ENCODE measurements at places on chromosomes 3 and 15.

DNA sequence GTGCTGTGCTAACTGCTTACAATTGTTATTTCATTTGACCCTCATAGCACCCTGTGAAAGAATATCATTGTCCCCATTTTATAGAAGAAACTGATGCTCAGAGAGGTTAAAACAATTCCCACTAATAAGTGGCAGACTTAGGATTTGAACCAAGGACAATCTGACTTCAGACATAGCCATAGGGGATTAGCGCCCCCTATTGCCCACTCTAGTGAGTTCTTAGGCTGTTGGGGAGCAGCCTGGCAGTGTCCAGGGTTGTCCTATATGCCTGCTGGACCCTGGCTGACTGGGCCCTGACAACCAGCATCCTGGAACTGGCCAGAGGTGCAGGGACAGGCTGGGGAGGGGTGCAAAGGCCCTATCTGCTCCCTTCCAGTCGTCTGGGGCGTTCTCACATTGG, 15.4 kb downstream of the DPH3 start:
- DNase-seq, result no peak

GRCh38 chr3:10667269-10667668, 148.8 kb upstream of the SLC6A11 start:
- no peak for DNase-seq

DNA sequence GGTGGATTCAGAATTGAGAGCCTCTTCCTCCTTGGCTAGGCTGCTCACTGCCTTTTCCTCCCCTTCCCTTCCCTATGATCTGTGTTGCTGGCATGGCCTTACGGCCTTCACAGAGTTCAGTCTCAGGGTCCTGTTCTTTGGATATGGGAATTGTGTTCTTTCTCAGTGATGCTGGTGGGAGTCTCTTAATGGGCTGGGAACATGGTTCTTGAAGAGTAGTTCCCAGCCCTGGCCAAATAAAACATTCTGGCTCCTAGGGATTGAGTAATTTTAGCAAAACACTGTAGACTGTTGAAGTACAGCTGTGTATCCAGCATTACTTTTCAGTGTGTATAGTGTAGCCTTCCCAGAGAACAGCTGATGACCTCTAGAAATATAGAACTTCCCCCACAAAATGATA, 22.6 kb upstream of the FILIP1L start:
- no peak for DNase-seq

GRCh38 chr3:113751141-113751540, 4.3 kb downstream of the ATP6V1A start:
- no peak for DNase-seq

- no peak for DNase-seq
These were observed 17.2 kb downstream of the KLF13 start for GRCh38 chr15:31343831-31344230.

DNA sequence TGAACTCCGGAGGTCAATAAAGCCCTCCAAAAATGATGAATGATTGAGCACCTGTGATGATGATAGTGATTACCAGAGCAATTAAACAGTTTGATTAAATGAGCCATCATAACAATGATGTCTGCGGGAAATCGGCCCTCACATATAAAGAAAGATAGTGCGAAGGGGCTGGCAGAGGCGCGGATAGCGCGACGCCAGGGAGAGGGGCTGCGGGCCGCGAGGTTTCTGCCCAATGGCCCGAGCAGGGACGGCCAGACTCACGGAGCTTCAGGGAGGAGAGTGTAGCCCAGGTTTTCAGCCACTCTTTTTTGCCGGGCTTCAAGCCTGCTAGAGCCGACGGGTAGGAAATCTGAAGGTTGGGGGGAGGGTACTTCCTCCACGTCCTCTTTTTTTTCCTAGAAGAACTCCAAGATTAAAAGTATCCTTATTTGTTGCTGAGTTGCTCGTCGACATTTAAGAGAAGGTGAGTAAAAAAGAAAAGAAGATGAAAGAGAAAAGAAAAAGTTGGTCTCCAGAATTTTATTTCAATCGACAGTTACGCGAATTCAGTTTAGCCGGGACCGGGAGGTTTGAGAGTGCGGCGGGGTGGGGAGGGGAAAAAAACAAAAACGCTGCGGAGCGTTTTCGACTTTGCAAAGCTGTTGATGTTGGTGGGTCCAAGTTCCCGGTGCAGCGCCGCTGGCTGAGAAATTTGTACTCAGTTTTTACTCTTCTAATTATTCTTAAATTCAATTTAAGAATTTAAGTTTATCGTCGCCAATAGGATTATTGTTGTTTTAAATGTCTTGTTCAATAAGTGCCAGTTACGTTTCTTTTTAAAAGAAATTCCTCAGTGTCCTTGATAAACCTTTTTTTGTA, 2.2 kb upstream of the MEIS2 start:
- no peak for DNase-seq

DNA sequence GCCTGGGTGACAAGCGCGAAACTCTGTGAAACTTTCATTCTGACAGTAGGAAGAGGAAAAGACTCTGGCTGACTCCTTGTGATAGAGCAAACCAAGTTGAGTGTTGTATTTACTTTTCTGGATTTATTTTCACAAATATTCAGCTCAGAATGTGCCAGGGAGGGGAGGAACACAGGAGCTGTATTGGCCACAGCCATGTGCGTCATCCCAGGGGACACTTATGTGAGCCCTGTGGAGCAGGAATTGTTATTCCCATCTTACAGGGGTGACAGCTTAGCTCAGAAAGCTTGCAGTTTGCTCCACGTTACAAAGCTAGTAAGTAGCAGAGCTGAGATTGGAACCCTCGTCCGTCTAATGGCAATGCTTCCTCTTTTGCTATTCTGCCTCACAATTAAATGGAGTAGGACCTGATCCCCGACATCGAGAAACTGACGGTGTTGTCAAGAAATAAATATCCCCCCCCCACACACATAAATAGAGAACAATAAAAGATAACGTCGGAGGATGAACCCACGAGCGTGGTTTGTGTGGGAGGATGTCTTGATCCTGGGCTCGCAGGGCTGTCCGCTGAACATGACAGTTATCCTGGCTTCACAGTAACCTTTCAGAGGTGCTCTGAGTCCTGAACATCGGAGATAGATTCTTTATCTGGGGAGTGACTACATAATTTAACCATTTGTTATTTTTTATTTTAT, 151.6 kb upstream of the CTDSPL start:
- DNase-seq, result no peak

- no peak for DNase-seq
These were observed 15.5 kb upstream of the PLA2G4E start for GRCh38 chr15:42036112-42036905.

GRCh38 chr3:55691141-55691540, 204.0 kb upstream of the WNT5A start:
- no peak for DNase-seq

DNA sequence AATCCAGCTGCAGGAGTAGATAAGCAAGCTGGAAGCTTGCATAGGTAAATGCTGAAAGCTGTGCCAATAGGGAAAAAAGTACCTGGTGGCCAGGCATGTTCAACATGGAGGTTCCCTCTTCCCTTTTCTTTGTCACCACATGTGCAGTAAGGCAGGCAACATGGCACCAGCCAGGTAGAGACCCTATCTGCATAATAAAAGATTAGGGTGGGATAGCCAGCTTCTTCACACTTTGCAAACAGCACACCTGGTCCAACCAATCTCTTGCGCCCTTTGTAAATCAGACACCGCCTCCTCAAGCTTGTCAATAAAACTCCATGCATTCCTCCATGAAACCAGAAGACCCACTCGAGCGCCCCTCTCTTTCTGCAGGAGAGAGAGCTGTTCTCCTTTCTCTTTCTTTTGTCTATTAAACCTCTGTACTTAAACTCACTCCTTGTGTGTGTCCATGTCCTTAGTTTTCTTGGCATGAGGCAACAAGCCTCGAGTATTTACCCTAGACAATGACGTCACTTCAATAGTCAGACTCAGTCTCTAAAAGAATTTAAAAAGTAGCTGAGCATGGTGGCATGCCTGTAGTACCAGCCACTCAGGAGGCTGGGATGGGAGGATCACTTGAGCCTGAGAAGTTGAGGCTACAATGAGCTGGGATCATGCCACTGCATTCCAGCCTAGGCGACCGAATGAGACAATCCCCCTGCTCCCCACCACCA, 256.3 kb downstream of the SCAPER start:
- DNase-seq, result no peak

GRCh38 chr3:116388867-116389385, 56.4 kb downstream of the LSAMP start:
- no peak for DNase-seq

- no peak for DNase-seq
These were observed 26.3 kb downstream of the SCN11A start for GRCh38 chr3:39025222-39025970.

DNA sequence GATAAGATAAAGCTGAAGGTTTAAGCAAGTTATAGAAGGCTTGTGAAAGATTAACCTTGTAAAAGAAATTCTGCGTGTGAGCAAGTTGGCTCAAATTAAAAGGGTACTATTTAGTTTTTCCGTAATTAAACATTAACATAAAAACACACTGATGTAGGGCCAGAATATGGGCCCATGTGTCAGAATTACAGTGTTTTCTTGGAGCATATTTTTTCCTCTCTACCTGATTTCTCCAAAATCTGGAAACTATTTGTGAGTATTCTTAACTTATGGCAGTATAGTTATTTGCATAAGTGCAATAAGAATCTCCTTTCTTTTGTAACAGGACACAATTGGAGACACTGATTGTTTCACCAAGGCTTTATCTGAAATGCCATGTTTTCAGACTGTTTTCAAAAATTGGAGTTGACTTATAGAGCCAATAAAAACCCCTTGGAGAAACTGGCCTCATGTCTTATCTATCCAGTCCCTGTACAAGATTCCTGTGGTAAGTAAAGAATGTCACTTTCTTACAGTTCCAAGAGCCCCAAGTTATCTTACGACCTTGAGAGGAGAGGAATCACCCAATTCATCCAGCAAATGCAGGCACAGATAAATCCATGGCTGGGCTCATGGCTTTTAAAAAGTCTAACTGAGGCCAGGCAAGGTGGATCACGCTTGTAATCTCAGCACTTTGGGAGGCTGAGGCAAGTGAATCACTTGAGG, 47.8 kb upstream of the P2RY1 start:
- DNase-seq, result no peak

DNA sequence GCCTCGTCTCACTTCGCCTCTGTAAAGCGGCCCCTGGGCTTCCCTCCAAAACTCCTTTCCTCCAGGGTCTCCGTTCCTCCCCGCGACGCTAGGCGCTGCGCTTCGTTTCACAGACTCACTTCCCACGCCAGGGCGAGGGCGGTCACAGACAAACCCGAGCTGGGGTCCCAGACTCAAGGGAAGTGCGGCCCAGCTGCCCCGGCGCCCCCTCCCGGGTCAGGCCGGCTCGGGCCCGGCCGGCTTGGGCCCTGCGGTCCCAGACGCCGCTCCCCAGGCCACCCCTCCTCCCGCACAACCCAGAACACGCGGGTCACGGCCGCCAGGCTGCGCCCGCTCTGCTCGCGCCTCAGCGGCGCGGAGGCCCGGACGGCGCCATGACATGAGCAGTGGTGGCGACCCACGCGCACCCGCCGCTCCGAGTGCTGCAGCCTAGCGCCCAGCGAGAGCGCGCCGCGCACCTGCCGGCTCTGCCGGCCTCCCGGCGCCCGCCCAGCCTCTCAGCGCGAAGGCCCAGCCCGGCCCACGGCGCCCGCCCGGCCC, 547 bp downstream of the NUP210 start:
- peak; percentile 30 for DNase-seq

GRCh38 chr3:122103821-122104514, 48.8 kb downstream of the CD86 start:
- no peak for DNase-seq

DNA sequence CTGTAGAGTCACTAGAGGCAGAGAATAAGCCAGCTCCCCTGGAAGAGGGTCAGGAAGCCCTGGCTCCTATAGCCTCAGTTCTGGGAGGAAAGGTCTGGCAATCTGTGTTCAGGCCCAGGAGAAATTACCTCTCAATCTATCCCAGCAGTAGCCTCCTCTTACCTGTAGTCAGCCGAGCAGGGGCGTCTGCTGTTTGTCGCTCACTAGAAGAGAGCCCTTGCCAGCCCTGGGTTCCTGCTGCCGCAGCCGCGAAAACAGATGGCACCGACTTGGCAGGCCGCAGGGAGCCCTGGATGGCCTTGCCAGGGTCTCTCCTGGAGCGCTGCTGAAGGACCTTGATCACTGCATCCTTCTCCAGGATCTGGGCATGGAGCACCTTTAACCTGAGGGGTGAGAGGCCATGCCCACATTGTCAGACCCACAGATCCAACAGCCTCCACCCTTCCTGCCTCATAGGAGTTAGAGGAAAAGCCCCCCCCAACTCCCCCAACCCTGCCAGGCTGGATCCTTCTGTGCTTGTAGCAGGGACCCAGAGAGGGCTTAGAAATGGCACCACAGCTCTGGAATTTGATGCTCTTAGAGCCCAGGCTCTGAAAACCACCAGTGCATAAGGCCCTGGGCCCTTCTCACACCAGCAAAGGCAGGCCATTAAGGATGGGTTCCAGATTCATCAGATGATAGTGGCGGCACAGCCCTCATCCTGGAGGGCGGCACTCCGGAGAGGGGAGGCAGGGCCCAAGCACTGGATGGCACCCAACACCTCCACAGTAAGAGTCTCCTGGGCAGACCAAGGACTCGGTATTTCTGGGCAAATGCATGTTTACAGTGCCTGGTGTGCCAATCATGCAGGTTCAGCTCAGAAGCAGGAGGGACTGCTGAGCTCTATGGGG, 14.9 kb downstream of the AMOTL2 start:
- DNase-seq, result no peak

- DNase-seq, result no peak
These were observed 539.0 kb downstream of the FGF12 start for GRCh38 chr3:192188218-192188835.

- DNase-seq, result no peak
These were observed 33.3 kb upstream of the MEIS2 start for GRCh38 chr15:37133602-37134001.

DNA sequence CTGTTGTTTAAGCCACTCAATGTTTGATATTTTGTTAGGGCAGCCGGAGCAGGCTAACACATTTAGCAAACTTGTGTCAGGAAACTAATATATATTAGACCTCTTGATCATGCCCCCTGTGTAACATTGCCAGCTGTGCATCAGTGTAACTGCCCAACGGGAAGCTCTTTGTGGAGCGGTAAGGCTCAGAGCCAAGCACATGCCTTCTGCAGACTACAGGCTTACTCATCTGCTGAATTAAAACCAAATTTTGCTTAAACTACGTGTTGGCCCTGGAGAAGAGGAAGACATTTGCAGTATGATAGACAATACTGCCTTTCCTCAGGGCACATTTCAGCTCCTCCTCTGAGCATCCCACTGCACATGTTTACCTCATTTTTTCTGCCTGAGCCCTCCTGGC, 50.5 kb upstream of the KCNMB2 start:
- DNase-seq, result no peak

GRCh38 chr15:48965972-48966371, 2.3 kb upstream of the SHC4 start:
- DNase-seq, result no peak

DNA sequence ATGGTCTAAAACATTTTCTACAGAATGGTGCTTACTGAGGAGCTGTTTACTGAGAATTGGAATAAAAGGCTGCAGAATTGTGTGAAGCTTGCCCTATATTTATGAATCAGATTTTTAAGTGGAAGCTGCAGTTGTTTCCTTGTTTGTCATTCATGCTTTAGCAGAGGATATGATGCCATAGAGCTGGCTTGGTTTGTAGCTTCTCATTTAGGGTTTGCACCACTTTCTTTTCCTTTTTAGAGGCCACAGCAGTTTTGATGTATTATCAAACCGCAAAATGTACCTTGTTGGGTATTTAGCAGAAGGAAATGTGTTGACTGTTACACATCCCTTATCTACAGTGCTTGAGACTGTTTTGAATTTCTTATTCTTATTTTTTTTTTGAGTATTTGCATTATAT, 66.2 kb downstream of the RASA2 start:
- no peak for DNase-seq

All from activated T-helper 1 cell treated with anti-CD3 and anti-CD28 coated beads, Interleukin-2, amount 50 U/mL, for 16 hours (primary cell).